ENCODE measurements at places on chromosomes 4 and X.

DNA sequence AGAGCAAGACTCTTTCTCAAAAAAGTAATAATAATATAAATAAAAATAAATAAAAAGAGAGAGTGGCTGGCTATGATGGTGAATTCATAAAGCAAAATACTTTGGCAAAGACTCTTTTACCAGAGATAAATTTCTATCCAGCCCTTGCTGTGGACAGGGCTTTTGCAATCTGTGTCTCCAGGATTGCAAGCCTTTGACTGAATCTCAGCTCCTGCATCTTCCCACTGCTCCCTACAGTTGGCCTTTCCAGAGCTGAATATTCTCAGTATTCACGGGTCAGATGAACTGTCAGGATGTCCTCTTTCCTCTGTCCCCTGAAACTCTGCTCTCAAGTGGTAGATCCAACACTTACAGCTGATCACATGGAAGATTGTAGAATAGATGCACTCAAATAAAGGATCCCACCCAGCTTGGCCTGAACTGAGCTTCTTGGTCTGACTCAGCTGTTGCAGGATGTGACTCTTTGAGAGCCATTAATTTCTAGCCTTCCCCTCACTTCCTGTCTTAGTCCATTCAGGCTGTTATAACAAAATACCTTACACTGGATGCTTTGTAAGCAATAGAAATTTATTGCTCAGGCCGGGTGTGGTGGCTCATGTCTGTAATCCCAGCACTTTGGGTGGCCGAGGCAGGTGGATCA is 123.4 kb upstream of the GUCY1A1 start:
- DNase-seq: no peak

- DNase-seq: no peak
Measured at GRCh38 chr4:7655511-7656243, 220.9 kb upstream of the PSAPL1 start.

DNA sequence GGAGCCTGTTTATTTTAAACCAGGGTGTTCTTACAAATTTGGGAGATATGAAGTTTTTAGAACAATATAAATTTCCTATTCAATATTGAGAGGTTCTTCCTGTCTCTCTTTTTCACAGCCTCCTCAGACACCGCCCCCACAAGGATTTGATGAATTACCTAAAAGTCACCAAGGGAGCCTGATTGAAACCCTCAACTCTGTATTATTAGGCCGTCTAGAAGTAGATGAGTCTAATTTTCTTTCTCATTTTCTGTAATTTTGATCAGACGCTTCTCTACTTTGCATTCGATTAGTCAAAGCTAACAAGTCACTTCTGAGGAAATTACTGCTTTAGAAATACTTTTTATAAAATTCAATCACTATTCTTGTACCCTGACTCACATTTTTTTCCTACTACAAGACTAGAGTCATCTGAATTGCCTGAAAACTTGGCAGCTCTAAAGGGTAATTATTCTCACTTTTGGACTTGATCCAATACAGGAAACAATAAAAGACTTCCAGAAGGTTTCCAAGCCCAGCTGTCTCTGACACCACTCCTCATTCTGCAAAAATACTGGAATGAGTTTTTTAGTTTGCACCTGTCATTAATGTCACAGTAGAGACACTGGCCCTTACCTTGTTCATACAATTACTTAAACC is 111.2 kb downstream of the ELOVL6 start:
- no peak for DNase-seq

- no peak for DNase-seq
Measured at GRCh38 chrX:135396566-135396965, 25.2 kb upstream of the SMIM10L2A start.

DNA sequence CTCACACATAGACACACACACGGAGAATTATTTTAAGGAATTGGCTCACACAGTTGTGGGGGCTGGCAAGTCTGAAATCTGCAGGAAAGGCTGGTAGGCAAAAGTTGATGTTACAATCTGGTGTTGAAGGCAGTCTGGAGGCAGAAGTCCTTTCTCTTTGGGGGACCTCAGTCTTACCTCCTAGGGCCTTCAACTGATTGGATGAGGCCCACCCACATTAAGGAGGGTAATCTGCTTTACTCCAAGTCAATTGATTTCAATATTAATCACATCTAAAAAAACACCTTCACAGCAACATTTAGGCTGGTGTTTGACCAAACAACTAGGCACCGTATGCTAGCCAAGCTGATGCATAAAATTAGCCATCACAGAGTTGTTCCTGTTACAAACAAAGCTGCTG is 10.7 kb downstream of the MGST2 start:
- no peak for DNase-seq

- no peak for DNase-seq
Measured at GRCh38 chr4:54898656-54899340, 226.6 kb downstream of the KDR start.

Measured in CD4-positive, alpha-beta T cell treated with Interferon alpha-2 for 1 hour (primary cell).